Muscle of arm (tissue), 14 donors: ENCODE measurements at places on chromosomes 2 and 18. TPM values are rescaled to one million over a fixed set of nuclear protein-coding genes. Genes with fewer than 3 reads are reported as not detected.

Gene LOXHD1
- polyA plus RNA-seq: 3.5 TPM

Gene ADCYAP1
- 0.74 TPM for polyA plus RNA-seq

Gene NEU2
- polyA plus RNA-seq: not detected

Gene SPR
- polyA plus RNA-seq: 3.1 TPM

Gene ALK
- 0.42 TPM for polyA plus RNA-seq

Gene TMEM247
- polyA plus RNA-seq: not detected

Gene COLEC11
- polyA plus RNA-seq: 0.32 TPM

Gene CLEC4F
- polyA plus RNA-seq: not detected

Gene INPP5D
- polyA plus RNA-seq: 6.3 TPM

Gene OTX1
- 1.1 TPM for polyA plus RNA-seq

Gene PDE11A
- polyA plus RNA-seq: 1.2 TPM

Gene DYNAP
- 0.09 TPM for polyA plus RNA-seq
